Stimulated activated naive CD4-positive, alpha-beta T cell (primary cell): ENCODE measurements at places on chromosomes 6 and 20.

DNA sequence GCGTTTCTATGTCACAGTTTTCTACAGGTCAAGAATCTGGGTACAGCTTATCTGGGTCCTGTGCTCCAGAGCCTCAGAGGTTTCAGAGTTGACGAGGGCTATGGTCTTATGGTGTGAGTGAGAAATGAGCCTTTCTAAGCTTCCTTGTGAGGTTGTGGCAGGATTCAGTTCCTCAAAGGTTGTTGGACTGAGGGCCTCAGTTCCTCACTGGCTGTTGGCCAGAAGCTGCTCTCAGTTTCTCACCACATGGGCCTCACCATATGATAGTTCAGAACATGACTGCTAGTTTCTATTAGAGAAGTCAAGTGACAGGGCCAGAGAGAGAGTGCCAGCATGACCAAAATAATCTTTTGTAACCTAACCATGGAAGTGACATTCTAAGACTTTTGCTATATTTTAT is 96.1 kb downstream of the NUS1 start:
- DNase-seq: no peak

GRCh38 chr6:74602206-74602605 is 603.6 kb downstream of the COL12A1 start:
- DNase-seq: no peak

DNA sequence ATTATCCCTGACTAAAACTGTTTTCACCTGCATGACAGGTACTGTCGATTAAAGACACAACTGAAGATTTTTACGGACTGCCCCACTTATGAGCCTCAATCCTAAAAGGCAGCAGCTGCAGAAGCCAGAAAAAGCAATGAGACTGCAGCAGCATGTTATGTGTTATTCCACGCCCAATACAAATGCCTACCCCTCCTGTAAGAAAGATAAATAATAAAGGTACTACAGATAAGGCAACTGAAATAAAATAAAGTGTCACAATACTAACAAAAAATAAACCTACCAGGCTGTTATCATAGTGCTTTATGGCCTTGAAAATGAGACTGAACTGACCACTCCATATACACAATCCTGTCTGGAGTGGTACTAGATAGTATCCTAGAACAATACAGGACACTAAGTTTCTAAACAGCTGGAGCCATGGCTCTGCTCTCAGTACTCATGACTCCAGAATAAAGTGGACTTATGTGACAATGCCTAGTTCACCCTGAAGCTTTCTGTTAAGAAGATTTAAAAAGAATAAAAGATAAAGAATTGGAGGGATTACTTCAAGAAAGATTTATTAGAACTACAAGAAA is 9.5 kb downstream of the BCLAF1 start:
- DNase-seq: no peak

- no peak for DNase-seq
Measured at GRCh38 chr6:93403390-93403789, 16.0 kb downstream of the EPHA7 start.

GRCh38 chr20:58690396-58691135 is 2.0 kb upstream of the NPEPL1 start:
- DNase-seq: no peak

GRCh38 chr6:13159300-13159699 is 169.0 kb downstream of the TBC1D7 start:
- DNase-seq: no peak

DNA sequence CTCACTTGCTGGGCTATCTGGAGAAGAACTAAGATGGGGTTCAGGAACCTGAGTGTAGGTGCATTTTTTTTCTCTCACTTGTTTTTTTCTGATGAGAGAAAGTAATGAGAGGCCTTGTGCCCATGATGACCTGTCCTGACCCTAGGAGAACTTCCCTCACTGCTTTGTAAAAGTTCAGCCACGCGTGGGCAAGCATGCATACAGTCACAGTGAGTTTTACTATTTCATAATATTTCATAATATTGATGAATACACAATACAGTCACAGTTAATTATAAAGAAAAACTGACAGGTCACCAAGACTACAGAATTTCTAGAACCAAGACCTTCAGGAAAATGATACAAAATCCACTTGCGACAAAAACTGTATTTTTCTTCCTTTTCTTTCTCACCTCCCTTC is 111.8 kb downstream of the MAP7 start:
- no peak for DNase-seq

DNA sequence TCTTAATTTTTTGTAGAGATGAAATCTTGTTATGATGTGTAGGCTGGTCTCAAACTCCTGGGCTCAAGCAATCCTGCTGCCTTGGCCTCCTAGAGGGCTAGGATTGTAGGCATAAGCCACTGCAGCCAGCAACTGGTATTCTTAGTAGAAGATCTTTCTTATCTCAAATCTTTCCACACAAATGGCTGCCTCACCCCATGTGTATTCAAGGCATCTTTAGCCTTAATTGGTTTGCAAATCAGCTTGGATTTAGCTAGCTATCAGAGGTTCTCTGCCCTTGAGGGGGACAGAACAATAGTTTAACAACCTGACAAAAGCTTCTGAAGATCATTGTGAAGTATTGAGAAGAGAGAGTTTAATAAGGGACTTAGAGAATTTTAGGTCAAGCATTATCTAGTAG is 17.9 kb upstream of the ABRACL start:
- no peak for DNase-seq

- no peak for DNase-seq
Measured at GRCh38 chr20:18323705-18324104, 35.4 kb downstream of the ZNF133 start.

DNA sequence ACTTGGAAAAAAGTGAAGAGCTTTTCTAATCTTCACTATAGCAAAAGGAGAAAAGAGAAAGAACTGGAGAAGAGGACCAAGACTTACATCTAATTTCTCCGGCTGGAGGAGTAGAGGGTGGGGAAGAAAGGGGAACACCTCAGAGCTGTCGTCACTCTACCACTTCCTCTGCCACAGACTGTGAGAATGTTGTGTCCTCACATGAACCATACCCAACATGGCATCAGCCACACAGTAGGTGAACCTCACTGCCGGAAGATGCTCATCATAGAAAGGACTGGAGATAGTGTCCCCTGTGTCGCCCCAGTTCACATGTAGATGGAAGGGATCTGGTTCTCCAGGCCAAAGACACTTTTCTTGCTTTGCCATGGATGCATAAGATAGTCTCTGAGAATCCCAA is 604.4 kb upstream of the NOX3 start:
- DNase-seq: peak; percentile 6

DNA sequence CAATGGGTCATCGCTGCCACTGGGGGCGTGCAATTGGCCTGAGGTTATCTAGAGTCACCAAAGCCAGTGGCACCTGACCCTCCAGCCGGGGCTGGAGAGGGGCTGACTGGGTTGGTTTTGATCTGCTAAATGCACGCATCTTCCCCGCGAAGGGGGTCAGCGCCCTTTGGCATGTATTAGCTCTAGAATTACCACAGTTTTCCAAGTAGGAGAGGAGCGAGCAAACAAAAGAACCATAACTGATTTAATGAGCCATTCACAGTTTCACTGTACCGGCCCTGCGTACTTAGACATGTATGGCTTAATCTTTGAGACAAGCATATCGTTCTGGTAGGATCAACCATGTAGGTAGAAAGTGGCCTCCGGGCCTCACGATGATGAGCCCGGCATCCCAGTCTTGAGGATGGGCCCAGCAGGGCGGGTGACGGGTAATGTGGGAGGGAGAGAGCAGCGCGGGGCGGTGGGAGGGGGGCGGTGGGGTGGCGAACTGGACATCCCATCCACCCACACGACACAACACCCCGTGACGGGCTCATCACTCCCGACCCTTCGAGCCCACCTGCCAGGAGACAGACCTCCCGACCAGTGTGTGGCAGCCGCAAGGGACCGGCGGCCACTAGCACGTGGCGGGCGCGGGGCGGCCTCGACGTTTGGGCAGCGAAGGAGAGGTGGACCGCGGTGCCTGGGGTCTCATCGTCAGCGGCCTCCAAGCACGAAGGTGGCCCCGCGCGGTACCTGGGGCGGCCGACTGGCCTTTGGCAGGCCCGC is 1957.5 kb upstream of the DEFB115 start:
- no peak for DNase-seq

DNA sequence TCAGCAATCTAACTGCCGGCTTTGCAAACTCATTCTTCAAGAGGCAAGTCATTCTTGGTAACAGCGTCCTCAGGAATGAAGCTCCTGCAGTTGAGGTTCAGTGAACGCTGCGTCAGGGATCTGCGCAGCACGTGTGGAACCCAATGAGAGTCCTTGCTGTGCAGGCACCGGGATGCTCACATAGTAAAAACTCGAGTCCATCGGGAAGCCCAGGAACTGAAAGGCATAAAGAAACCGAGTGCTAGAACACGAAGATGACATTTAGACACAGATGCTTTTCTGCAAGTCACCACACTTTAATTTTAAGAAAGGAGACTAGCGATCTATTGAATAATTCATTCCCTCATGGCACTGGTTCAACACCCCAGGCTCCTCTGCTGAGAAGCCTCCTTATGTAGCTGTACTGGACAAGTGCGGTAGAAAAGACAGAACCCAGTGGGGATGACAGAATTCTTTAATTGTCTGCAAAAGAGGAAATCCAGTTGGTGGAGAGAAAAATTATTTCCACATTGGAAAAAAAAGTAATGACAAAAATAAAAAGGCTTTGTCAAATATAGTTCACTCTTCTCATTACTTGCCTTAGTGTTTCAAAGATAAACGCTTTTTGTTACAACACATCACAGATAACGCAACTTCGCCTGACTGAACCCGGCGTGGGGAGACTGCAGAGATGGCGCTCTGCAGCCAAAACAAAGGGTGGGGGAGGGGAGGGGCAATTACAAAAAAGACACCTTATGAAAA is 1.9 kb upstream of the AFDN start:
- no peak for DNase-seq
